Ureter (tissue), 1 donor: ENCODE measurements at places on chromosomes 3 and 15. TPM values are rescaled to one million over a fixed set of nuclear protein-coding genes. Genes with fewer than 3 reads are reported as not detected.

The CHRM5 gene
- not detected for total RNA-seq

The CPEB1 gene
- total RNA-seq: 3.7 TPM

The PPP1R2 gene
- 52.2 TPM for total RNA-seq

The COL6A5 gene
- total RNA-seq: not detected

- no peak for DNase-seq
Observed at GRCh38 chr3:128703561-128703960, 22.4 kb upstream of the RAB7A start.

- DNase-seq: no peak
Observed at GRCh38 chr15:74954515-74954914, 2.1 kb downstream of the RPP25 start.

DNA sequence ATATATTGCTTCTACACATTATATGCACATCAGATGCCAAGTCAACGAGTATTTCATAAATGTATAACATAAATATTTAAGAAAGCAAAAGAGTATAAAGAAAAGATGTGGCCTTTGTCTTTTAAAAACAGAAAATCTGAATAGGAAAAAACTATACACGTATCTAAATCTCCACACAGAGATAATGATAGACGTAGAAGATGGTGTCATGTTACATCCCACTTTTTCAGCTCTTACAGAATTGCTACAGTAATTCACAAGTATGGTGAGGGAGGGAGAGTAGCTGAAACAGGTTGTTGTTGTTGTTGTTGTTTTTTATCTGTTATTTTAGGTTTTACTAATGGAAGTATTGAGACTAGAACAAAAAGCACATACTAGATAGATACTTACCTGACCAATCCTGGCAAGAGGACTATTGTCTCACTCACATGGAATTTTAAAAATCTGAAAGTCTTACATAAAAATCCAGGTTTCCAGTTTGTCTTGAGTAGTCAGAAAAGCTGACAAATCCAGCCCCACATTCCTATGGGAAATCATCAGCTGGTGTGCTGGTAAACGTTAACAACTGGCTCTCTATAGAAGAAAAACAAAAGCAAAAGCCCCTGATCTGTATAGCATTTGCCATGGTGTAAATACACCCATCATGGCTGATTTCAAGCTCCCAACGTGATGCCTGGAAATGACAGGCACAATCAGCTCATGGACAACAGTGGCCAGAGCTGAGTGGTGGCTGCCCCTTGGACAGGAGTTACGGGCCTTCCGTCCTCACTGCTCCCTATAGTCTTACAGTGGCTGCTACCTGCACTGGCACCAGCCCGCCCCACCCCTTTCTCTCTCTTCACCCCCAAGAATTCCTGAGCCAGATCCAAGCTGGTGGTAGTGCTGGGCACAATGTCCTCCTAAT is 47.4 kb upstream of the VGLL4 start:
- DNase-seq: no peak

GRCh38 chr3:52986049-52986448 is 59.8 kb downstream of the SFMBT1 start:
- DNase-seq: no peak

- DNase-seq: peak; percentile 70
Observed at GRCh38 chr3:107927361-107928083, 163.3 kb downstream of the CD47 start.

DNA sequence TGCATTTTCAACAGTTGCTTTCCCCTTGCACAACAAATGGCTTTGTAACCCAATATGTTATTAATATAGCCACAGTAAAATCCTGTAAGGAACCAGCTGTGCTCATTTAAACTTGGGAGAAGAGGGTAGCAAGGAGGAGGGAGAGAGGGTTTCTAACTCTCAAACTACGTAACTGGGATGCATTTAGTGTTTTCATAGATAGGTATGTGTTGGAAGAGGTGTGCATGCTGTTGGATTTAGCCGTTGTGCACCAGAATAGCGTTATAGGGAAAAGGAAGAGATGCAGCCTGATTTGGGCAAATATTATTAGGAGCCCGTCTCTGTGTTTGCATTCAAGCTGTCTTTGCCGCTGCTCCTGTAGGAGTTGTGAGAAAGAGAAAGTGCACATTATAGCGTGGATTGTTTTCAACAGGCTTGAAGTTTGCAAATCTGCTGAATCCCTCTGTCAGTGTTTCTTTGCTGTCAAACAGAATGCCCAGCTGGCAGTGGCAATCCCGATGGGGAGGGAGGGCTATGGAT is 39.4 kb downstream of the ARPP21 start:
- DNase-seq: no peak

GRCh38 chr3:46495901-46496456 is 1.8 kb upstream of the RTP3 start:
- no peak for DNase-seq

DNA sequence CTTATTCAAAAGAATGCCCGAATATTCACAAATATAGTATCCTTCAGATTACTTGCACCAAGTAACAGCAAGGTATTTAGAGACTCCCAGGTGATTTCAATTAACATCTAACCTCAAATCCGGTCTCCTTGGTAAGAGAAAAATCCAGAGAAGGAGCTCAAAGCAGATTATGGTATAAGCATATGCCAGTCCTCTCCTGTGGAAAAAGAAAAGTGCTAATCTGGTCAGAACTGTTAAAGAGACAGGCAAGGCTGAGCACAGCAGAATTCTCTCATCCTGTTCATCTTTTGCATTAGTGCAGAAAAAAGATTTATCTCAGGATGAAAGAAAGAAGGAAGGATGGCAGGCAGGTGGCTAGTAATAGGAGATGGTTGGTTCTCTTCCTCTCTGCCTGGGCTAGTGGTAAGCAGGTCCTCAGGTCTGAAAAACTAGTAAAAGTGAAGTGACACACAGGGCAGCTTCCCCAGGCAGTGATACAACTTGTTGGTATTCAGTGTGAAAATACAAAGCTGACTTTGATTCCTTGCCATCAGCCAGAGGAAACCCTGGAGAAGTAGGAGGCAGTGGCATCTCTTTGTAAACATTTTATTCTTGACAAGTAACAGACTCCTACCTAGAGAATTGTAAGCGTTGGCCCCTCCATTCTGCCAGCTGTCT is 14.2 kb downstream of the ATXN7 start:
- no peak for DNase-seq

DNA sequence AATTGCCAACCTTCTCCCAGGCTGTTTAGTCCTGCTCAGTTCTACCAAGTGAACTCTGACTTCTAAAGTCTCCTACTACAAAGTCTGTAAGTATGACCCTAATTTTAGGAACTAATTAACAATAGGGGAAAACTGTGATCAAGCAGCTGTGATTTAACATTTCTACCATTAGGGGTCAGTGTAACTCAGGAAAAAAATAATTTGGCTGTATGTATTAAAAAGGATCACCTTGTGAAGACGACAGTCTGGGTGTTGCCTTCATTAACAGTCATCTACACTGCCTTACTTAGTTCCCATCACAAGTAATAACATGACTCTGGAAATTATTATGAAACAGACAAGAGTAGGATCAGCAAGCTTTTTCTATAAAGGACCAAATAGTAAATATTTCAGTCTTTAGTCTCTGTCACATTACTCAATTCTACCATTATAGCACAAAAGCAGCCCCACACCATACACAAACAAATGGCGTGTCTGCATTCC is 4.2 kb upstream of the NPHP3 start:
- no peak for DNase-seq

- DNase-seq: no peak
Observed at GRCh38 chr3:45362758-45363157, 25.6 kb upstream of the LARS2 start.

- no peak for DNase-seq
Observed at GRCh38 chr3:138308783-138309182, 20.9 kb downstream of the NME9 start.

DNA sequence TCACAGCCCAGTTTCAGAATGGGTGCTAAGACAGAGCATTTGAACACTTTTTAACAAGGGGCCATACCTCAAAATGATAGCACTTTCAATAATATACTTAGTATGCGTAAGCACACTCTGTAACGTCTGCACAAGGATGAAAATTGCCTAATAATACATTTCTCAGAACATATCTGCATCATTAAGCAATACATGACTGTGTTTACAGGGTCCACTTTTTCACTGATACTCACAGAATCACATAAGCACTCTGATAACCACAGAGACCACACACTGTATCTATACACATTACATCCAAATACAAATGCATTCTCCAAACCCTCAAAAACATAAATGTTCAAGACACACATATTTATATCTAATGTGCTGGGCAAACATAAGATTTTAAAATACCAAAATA is 79.8 kb downstream of the NR1I2 start:
- DNase-seq: no peak

- no peak for DNase-seq
Observed at GRCh38 chr15:70281261-70281810, 183.6 kb upstream of the TLE3 start.
